ENCODE measurements at places on chromosomes 12 and 14.

- DNase-seq = no peak
These were observed 131.1 kb downstream of the STXBP6 start for GRCh38 chr14:24918822-24919221.

- no peak for DNase-seq
These were observed 71.2 kb downstream of the GALNT4 start for GRCh38 chr12:89453121-89453978.

GRCh38 chr12:71283883-71284282, 126.1 kb upstream of the TSPAN8 start:
- DNase-seq = no peak

GRCh38 chr14:98959958-98960616, 311.9 kb downstream of the BCL11B start:
- DNase-seq = no peak

DNA sequence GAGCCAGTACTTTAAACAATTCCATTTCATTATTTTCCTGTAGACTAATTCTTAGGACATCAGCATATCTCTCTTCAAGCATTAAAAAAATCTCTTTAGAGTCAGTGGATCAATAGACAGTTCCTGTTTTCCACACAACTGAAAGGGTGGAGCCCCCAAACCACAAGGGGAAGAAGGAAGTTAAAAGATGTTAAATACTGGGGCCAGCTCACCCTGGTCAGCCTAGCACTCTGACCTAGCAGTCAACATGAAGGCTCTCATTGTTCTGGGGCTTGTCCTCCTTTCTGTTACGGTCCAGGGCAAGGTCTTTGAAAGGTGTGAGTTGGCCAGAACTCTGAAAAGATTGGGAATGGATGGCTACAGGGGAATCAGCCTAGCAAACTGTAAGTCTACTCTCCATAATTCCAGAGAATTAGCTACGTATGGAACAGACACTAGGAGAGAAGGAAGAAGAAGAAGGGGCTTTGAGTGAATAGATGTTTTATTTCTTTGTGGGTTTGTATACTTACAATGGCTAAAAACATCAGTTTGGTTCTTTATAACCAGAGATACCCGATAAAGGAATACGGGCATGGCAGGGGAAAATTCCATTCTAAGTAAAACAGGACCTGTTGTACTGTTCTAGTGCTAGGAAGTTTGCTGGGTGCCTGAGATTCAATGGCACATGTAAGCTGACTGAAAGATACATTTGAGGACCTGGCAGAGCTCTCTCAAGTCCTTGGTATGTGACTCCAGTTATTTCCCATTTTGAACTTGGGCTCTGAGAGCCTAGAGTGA, at the start of gene LYZ:
Gene LYZ, plus strand, starts transcription at position 220 of the 777 bp plus-strand sequence. Its CDS starts 28 bp downstream, at position 248.
- DNase-seq = no peak

GRCh38 chr14:55333711-55334485, 62.7 kb downstream of the FBXO34 start:
- DNase-seq = no peak

DNA sequence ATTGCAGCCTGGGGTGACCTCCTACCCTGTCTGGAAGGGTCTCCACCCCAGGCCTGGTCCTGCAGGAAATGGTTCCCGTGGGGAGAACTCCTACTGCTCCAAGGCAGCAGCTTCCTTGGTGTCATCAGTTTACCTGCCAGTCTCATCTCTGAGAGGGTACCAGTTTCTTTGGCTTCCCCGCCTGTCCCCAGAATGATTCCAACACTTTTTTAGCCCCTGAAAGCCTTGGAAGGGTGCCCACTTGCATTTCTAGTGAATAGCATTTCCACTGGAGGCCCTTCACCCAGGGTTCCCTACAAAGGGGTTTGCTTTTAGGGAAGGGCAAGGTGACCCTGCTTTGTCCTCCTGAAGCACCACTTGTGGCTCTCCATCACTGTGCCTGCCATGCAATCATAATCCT, 284.3 kb downstream of the ZFP36L1 start:
- no peak for DNase-seq

- DNase-seq = no peak
These were observed 46.5 kb upstream of the RAP1B start for GRCh38 chr12:68564166-68564565.

Measured in effector memory CD8-positive, alpha-beta T cell (primary cell).